Pulmonary artery endothelial cell (primary cell): ENCODE measurements at places on chromosomes 5 and 9. TPM values are rescaled to one million over a fixed set of nuclear protein-coding genes. Genes with fewer than 3 reads are reported as not detected.

- DNase-seq = no peak
These were observed 48.8 kb downstream of the FBXO4 start for GRCh38 chr5:41973887-41974286.

GRCh38 chr9:19138084-19138483 lies 10.8 kb upstream of the PLIN2 start:
- no peak for DNase-seq

DNA sequence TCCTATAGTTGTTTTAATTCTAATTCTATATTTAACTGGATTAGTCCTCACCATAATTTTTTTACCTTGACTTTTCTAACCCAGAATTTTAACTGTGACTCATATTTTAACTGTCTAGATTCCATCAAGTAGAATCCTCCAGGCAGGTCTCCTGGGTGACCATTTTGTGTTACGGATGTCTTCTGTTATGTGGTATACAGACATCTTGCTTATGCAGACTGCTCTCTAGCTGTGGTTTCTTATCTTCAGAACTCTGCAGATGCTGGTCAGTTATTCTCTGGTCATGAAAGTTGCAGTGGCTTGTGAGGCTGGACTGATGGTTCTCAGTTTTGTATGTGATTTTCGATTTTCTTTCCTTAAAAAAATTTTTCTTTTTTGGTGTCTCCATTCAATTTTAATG lies 139.4 kb downstream of the ATG10 start:
- no peak for DNase-seq

DNA sequence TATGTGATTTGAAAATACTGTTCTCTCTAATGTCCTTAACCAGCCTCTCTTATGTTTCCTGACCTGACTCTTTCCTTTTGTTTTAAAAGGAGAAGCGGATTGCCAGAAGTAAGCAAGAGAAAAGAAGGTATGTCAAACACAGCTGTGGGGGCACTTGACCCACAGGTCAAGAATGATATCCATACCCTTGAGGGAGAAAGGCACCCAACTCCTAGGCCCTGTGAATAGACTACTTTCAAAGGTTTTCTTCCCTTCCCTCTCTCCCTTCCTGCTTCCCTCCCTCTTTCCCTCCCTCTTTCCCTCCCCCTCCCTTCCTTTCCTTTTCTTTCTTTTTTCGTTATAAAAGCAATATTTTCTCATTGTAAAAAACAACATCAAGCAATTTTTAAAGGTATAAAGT lies 306.8 kb downstream of the TRPM3 start:
- no peak for DNase-seq

GRCh38 chr9:105479846-105480245 lies 32.0 kb downstream of the FSD1L start:
- no peak for DNase-seq

DNA sequence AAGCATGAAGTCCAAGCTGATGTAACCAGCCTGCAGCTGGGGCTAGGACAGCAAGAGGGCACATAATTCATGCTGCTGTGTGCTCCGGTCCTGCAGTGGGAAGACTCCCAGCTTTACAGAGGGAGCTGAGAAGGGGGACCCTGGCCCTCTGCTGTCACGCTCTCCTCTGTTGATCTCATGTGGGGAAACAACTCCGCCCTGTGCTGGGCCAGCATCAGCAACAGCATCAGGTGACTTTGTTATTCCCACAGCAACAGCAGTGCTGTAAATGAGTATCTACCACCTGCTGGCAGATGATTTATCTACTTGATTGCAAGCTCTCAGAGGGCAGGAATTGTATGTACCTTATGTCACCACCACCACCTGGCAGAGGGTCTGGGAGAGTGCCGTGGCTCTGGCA lies 176.2 kb downstream of the COL23A1 start:
- DNase-seq = no peak

DNA sequence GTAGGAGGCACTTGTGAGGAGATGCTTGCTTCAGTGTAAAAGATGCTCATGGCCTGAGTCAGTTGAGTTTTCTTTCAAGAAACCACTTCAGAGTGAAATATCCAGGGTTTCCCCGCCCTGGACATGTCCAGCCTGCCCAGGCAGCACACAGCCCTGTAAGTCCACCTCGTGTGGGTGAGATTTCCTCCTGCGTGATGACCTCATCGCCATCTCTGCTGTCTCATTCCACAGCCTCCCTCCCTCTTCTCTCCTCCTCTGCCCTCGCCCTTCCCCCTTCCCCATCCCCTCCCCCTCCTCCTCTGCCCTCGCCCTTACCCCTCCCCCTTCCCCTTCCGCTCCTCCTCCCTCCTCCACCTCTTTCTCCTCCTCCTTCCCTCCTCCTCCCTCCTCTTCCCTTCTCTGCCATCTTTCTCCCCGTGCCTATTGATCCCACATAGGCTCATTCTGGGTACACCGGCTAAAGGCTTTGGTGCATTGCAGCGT lies 34.0 kb upstream of the NCS1 start:
- peak; percentile 59 for DNase-seq

GRCh38 chr9:8859416-8859815 lies 1059.8 kb upstream of the DMAC1 start:
- DNase-seq = no peak

DNA sequence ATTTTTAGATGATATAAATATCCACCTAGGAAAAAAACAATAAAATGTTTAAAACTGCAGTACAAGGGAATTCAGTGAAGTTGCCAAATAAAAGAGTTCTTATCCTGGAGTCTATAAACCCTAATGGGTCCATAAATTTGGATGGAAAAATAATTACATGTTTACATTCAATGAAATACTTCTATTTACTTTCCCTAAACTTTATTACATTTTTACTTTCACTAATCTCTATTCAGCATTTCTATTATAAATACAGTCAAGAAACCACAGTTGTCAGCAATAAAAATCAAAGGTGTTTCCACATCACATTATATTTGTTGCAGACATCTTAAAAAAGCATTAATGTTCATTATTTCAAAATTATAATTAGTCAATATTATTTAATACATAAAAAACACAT lies 118.6 kb downstream of the FBXL17 start:
- no peak for DNase-seq

DNA sequence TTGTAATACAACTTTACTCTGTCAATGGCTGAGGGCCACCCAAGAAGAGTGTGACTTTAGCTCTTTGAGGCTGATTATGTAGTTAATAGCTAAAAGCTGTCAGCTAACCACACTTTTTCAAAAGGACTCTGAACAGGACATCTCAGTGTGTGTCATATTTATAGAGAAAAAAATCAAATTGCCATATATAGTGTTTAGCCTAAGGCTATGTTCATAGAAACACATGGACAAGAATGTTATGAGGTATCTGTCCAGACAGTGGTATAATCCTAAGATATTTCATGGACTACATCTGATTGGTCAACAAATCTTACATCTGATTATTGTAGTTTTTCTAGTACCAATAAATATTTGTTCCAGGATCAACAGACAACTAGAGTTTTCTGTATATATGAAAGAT lies 42.1 kb upstream of the CDH18 start:
- DNase-seq = no peak

DNA sequence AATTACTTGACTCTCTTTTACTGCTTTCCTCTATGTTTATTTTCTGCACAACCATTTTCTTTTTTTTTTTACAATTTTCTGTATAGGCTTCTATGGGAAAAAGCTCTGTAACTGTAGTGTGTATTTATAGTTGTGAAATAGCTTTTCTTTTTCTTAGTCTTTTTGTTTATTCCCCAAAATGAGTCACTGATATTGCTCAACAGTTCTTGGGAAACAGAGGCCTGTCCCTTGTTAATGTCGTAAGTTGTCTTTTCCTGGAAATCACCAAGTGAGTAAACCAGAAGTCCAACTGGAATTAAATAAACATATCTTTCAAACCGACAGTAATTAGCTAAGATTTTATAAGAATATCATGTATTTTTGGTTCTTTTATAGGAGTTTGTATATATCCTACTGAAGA lies 325.1 kb upstream of the PRR16 start:
- peak; percentile 58 for DNase-seq

DNA sequence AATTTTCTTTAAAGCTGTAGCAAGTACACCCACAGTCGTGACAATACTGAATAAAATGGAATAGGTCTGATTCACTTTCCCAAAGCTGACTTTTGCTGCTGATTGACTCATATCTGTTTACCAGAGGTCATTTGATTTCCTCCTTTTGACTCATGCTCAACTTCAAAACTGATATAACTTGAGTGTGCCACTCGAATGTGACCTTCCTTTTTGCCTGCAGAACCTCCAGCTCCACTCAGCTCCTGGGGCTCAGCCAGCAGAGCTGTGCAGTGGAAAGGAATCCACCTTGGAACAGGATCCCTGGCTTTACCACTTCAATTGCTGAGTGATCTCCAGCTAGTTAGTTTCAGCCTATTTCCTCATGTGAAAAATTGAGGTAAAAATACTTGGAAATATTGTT lies 84.1 kb downstream of the FEM1C start:
- DNase-seq = peak; percentile 59

DNA sequence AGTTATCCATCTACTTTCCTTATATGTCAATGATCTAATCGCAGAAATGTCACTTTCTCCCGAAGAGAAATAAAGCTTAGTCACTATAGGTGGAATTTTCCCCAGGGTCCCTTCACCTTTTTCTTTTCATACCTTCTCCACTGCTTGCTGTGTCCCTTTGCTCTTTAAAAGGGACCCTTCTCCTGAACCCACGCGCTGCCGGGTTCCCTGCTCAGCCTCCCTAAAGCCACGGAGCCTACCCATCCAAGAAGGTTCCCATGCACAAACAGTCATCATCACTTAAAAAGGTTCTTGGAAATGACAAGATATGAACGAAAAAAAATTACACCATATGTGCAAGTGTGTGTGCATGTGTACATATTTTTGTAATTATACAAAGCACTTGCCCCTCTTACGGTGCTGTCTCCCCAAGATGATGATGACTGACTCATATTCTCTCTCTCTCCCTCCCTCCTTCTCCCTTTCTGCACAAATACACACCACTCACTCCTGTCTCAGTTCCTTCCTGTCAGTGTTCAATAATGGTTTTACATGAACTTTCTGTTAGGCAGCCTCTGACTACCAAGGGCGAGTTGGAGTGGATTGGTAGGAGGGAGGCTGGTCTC lies 1.5 kb upstream of the PTPRD start:
- DNase-seq = no peak

GRCh38 chr9:137461663-137462395 lies 2.7 kb upstream of the NSMF start:
- DNase-seq = no peak

DNA sequence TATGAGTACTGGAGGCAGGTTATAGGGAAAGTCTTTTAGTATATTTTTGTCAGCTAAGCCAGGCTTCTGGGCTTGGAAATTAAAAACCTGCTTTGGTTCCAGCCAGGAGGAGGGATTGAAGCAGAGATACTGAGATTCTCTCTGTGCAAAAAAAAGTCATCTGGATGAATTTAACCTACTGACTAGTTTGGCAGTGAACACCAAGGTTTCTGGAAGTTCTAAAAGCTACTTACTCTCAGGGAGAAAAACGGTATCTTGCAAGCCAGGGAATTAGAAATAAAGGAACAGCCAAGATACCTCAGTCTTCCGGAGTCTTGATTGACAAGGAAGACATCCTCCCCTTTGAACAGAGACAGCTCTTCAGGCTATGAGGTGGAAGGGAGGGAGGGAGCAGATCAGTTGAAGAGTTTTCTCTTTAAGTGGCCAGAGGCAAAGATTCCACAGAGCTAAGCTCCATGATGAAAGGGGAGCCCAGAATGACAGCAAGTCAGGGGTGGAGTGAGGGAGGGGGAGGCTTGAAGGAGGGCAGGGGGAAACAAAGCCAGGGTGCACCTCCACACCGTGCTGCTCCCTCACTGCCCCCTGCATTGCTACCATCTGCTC lies 8.3 kb upstream of the ZBTB34 start:
- no peak for DNase-seq

DNA sequence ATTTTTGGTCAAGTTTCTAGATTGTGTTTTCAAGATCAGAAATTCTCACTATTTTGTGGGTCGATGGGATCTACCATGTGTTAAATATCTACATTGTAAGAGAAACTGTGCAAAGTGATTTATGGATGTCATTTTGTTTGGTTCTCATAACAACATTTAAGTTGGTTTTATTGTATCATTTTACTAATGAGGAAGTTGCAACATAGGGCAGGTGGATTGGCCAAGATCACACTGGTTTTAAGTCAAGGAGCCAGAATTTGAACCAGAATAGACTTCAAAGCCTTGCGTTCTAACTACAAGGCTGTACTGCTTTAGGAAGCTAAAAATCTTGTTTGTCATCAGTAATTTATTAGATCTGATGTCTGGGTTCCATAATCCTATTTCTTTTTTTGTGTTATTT lies 23.4 kb downstream of the SH3TC2 start:
- no peak for DNase-seq

GRCh38 chr5:54580997-54581811 lies 63.6 kb downstream of the SNX18 start:
- no peak for DNase-seq

GRCh38 chr5:54616031-54616430 lies 98.5 kb downstream of the SNX18 start:
- DNase-seq = no peak

- no peak for DNase-seq
These were observed 28.7 kb downstream of the PNPLA7 start for GRCh38 chr9:137521405-137521985.

GRCh38 chr5:67200809-67201562 lies 4.4 kb upstream of the CD180 start:
- no peak for DNase-seq

DNA sequence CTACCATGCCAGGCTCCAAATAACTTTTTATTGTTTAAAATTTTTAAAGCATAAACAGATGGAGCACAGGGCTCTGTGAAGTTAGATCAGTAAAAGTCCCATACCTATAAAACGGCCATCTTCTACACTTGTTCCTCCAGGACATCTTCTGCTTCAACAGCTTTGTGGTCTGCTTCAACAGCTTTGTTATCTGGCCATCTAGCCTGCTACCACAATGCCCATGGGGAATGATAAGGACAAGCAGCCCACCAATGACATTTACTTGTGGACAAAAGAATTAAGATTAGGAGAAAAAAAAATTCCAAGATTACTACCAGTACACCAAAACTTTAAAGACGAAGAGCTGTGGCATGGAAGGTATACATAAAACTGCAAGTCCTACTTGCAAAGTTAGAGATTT lies 2.2 kb upstream of the VPS13A start:
- no peak for DNase-seq

DNA sequence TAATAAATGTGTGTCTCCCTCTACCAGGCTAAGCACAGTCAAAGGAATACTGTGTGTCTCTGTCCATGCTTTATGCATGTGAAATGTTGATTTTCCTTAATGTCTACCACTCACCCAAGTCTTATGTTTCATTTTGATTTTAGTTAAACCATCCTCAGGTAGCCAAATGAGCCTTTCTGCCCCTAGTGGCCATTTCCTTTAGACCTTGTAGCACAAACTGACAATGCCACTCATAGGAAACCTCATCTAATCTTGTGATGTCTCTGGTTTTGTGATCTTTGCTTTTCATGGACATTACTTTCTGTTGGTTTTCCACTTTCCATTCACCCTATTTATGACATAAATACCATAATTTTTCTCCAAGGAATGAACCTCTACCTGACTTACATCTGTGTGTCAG lies 820.8 kb downstream of the MAT2B start:
- no peak for DNase-seq

GRCh38 chr5:170626507-170627150 lies 122.8 kb downstream of the KCNIP1 start:
- no peak for DNase-seq

PAM gene
- total RNA-seq = 199 and 229 TPM in 2 replicates

FAM200C gene
- 1.9 and 3.8 TPM in 2 replicates for total RNA-seq

RALGPS1 gene
- total RNA-seq = 2.4 and 3.1 TPM in 2 replicates

DBH gene
- not detected in 2 replicates for total RNA-seq

FRMD3 gene
- 11.5 and 17.2 TPM in 2 replicates for total RNA-seq

TAF11L5 gene
- not detected in 2 replicates for total RNA-seq

MLANA gene
- not detected in 2 replicates for total RNA-seq

IL12B gene
- total RNA-seq = not detected in 2 replicates

SEMA4D gene
- 2.8 and 4.3 TPM in 2 replicates for total RNA-seq

SOHLH1 gene
- total RNA-seq = not detected in 2 replicates
